ENCODE measurements at places on chromosomes 3 and 15. TPM values are rescaled to one million over a fixed set of nuclear protein-coding genes. Genes with fewer than 3 reads are reported as not detected.

GRCh38 chr3:197196192-197196591 is 102.2 kb downstream of the DLG1 start:
- DNase-seq = no peak

DNA sequence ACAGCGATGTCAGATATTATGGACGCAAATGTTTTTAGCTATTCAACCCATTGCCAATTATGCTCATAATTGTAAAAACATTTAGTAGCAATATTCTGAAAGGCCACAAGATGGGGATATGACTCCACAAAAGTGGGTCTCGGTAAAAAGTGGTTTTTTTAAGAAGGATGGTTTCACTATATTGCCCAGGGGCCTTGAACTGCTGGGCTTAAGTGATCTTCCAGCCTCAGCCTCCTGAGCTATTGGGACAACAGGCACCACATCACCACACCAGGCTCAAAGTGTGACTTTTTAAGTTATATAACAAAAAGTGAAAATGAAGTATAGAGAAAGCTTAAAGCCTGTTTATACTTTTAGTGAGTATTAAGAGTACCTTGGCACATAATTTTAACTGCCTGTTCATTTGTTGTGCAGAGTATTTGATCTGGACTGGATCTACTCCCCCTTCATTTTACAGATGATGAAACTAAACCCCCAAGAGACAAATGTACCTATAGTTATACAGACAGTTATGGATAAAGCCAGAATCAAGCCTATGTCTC is 9.4 kb downstream of the NAA50 start:
- peak; percentile 60 for DNase-seq

DNA sequence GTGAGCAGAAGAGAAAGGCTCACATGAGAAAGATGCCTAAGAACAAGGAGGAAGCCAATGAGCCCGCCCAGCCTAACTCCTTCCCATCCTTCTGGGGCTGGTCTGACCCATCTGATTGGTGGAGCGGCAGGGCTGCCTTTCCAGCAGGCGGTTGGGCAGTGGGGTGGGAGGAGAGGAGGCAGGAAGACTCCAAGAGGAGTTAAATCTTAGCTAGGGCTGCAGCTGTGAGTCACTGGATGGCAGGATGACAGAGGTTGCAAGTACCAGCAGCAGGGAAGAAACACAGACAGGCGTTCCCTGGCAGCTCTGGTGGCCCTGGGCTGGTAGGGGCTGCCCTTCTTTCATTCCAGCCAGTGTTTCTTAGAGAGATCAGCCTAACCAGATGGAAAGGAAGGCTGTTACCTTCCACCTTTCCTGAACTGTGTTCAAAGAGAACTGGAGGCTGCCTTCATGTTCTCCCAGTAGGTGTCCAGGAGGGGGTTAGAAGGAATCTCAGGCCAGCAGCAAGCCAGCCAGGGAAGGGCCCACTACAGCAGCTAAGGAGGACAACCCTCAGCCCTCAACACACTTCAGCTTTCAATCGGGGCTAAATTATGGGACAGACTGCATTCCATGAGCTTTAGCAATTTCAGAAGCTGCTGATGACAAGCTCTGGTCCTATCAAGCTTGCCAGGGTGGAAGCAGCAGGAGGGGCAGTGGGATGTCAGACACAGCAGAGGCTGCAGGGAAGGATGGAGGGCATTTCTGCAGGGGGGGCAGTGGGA is 50.3 kb downstream of the CHSY1 start:
- no peak for DNase-seq

DNA sequence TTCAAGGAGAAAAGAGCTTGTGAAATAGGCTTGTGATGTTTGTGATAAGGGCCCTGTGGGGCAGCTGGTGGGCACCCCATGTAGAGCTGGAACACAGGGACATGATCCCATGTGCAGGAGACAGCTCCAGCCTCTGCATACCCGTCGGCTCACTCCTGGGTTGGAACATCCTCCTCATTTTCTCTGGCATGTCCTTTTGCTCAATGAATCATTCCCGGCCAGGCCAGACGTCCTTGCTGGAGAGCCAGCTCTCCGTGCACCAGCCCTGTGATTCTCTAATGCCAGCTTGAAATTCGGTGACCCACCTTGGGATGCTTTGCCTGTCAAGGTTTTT is 77.3 kb downstream of the SMAD3 start:
- no peak for DNase-seq

GRCh38 chr3:74351213-74351612 is 263.2 kb downstream of the CNTN3 start:
- DNase-seq = no peak

DNA sequence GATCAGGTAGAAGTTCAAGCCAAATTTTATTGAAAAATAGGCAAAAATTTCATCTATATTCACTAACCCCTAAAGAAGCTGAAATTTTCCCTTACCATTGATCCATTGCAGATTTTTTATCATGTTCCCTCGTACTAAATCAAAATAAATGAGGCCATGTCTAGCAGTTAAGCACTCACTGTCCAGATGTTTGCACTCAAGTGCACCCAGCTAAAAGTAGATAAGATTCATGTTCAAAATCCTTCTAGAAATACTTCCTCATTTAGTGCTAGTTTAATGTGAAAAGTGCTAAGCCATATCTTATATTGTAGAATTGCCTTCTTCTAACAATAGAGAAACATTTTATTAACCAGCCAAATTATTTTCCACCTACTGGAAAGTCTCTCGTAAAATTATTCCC is 164.7 kb upstream of the UBE2E2 start:
- no peak for DNase-seq

GRCh38 chr3:151479452-151479851 is 18.6 kb upstream of the IGSF10 start:
- DNase-seq = no peak

- DNase-seq = no peak
Observed at GRCh38 chr3:119468041-119468440, 722 bp upstream of the POGLUT1 start.

GRCh38 chr3:189494632-189495031 is 136.6 kb upstream of the TP63 start:
- no peak for DNase-seq

GRCh38 chr3:69579306-69580041 is 159.8 kb upstream of the MITF start:
- no peak for DNase-seq

DNA sequence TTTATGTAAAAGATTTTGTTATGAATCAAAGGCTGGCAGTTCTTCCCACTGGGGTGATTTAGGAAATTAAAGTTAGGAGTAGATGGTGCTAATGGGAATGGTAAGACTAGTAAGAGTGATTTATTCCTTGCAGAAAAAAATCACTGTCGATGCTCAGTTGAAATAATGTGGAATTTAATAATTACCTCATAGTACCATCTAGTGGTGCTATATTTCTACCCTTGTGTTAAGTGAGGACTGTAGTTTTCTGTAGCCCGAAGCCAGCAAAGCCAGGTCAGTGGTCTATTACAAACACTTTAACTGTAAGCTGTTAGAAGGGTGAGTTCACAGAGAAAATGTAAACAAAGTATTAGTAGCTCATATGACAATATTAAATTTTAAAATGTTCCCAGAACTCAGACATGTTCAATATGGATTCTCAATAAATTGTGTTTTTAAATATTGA is 39.5 kb upstream of the GOLGA8J start:
- no peak for DNase-seq

DNA sequence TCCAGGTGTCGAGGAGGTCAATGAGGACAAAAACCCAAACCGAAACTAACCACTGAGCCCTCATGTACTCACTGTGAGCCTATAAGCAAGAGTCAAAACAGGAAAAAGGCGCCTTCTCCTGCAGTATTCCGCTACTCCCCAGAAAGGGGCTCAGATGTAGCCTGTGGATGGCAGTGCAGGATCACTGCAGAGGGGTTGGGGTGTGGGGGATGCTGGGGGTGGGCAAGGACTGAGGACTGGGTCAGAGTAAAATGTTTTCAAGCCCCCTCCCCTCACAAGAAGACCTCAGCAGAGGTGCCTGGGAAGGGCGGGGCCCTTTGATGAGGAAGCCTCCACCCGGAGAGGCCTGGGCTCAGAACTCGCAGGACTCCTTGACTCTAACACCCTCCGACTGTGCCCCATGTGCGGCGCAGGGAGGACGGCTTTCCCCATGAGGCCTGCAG is 170.1 kb downstream of the OSBPL10 start:
- DNase-seq = no peak

DNA sequence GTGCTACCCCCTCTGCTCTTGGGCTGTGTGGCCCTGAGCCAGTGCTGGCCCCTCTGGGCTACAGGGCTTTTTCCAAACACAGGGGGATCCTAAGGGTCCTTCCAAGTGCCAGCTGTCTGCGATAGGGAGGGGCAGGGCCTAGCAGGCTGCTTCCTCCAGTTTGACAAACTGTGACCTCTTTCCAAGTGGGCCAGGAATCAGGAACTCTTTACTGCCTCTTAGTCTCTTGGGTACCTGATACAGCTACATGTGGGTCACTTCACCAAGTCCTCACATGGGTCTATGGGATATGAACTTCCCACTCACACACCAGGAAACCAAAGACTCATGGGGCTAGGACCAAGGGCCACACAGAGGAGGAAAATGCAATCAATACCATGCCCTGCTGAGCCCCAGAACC is 25.4 kb downstream of the SEC61A1 start:
- DNase-seq = no peak

DNA sequence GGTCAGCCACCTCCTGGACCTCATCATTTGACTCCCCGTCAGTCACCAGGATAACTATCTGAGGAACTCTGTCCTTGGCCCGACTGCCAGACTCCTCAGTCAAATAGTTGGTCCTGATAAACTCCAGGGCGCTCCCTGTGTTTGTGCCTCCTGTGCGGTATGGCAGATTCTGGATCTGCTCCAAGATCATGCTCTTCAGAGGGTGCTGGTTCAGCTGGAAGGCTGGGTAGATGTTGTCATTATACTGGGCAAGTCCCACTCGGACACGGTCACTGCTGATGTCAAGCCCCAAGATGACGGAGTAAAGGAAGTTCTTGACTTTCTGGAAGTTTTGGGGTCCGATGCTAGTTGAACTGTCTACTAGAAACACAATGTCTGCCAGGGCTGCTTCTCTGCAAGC is 31.1 kb upstream of the CAPN7 start:
- no peak for DNase-seq

DNA sequence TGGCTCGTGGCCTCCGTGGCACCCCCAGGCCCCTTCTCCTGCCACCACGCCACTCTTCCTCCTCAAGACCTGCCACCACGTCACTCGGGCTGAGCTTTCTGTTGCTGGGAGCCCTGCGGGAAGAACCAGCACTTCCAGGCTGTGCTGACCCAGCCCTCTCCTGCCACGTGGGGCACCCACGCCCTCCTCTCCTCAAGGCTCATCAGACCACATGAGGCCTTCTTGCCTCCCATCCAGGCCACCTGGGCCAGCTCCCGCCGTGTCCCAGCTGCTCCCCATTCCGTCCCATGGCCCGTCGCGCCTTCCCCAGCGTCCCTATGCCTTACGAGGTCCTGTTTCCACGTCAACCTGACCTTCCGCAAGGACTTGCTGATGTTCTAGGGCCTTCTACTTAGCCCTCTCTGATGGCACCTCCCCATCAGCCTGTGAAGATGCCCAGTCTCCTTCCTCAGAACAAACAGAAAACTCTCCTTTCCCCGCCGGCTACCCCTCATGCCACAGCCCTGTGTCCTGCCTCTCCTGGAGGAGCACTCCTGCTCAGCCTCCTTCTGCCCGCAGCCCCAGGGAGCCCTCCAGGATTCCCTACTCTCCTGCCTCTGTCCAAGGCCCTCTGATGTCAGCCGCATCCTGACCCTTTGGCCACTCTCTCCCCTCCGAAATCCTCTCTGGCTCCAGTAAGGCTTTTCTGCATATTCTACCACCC is 71.1 kb upstream of the BLM start:
- DNase-seq = no peak

- no peak for DNase-seq
Observed at GRCh38 chr15:73965094-73965757, 26.9 kb downstream of the STOML1 start.

- no peak for DNase-seq
Observed at GRCh38 chr3:16365491-16366128, 100.6 kb downstream of the OXNAD1 start.

DNA sequence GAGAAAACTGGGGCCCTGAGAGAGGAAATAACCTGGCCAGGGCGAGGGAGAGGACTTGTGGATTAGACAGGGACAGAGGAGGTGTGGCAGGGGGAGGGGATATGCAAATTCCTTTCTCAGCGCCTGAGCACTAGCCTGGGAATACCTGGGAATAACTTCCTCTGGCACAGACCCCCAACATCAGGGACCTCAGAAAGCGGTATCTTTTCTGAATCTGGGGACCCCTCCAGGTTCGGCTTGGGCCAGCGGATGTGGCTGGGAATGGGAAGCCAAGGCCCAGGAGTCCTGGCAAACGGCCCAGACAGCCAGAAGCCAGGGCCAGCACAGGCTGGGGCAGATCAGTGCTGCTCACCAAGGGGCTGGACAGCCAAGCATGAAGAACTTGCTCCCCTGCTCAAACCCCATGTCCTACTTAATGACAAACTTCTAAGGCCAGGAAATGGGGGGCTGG is 9.2 kb upstream of the ACSBG1 start:
- DNase-seq = no peak

GRCh38 chr3:36379872-36380220 is 458 bp upstream of the STAC start:
- DNase-seq = no peak

DNA sequence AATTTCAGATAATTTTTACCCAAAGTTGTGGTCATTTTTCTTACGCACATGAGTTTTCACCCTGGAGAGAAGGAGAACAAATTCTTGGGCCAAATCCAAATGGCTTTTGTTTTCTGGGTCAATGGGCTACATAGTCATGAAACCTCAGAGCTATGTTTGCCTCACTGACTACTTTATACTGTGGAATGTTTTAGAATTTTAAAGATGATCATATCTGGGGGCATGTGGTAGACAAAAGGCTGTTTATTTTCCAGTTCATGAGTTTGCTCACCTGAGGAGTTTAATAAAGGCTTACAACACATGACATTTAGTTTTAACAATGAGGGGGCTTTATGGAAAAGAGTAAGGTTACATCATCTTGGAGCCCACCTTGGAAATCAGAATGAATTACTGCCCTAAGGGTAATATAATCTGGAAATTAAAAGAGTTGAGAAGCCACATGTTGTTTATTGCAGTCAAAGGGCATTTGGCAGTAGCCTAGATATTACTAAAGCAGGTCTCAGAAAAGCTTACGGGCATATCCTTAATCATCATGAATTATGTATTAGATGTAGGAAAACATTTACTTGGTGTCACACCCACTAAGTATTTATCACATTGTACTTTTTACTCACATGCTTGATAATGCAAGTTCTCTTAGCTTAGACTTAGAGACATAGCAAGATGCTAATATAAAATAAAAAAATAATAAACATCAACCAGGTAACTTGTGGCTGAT is 466.1 kb downstream of the EDEM1 start:
- no peak for DNase-seq

HAPLN3 gene
- not detected for total RNA-seq

PAQR9 gene
- 10.4 TPM for total RNA-seq

TP63 gene
- not detected for total RNA-seq

TEX55 gene
- total RNA-seq = not detected

ACKR2 gene
- total RNA-seq = 1.1 TPM

CPN2 gene
- total RNA-seq = 27.7 TPM

CLDN18 gene
- total RNA-seq = not detected

GPR171 gene
- total RNA-seq = not detected

Measured in HepG2 (cell line).